ENCODE measurements at places on chromosomes 16 and 17. TPM values are rescaled to one million over a fixed set of nuclear protein-coding genes. Genes with fewer than 3 reads are reported as not detected.

DNA sequence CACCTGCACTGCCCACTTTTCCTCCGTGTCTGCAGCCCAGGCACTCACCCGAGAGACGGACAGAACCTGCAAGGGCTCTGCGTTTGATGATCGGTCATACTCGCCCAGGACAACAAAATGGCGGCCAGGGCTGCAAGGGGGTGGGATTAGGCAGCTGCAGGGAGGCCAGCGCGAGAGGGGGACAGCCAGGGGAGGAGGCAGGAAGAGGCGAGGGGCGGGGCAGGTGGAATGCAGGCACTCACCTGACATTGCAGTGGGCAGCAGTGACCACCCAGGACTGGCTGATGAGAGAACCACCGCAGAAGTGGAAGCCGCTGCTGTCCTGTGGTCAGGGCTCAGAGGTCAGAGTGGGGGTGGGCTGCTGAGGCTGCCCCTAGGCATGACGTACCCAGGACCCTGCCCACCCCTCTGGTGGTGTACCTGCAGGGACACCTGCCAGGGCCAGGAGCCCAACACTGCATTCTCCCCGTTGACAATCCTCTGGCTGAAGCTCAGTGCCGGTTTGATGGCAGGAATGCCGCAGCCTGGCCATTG is 917 bp downstream of the CTRL start:
- DNase-seq = no peak

DNA sequence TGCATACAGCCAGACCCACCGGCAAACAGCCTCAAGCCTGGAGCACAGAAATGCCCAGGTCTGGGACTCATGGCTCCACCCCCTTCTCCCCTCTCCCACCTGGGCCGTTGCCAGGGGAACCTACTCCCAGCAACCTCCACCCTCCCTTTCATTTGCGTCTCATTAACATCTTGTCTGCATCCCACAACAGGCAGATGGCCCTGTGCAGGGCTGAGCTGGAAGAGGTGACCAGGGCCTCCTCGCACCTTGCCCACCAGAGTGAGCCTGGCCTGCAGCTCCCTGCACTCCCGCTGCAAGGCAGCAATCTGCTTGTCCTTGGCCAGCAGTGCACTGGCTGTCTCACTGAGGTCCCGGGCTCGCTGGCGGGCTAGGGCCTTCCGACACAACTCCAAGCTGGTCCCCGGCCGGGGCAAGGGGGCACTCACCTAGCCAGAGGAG is 3.3 kb downstream of the TSPOAP1 start:
- DNase-seq = no peak

Gene MATCAP1
- 48.2 TPM for total RNA-seq

GRCh38 chr17:10756619-10757018 is 26.8 kb upstream of the TMEM220 start:
- no peak for DNase-seq

DNA sequence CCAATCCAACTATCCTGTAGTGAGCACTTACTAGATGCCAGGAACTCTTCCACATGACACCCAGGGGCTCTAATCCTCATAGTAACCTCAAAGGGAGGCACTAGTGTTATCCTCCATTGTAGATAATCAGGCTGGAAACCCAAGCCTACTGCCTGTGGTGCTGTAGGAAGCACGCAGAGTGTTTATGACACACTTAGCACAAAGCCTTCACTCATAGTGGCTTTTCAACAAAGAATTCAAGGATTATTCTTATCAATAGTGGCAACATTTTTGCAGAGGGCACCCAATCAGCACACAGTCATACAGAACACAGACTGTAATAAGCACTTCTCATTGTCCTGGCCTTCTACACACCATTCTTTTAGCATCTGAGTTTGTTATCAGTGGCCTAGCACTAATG is 18.5 kb upstream of the SOX9 start:
- DNase-seq = no peak

GRCh38 chr16:74100395-74101326 is 196.0 kb upstream of the PSMD7 start:
- no peak for DNase-seq

- peak; percentile 49 for DNase-seq
These were observed 6.9 kb downstream of the PHOSPHO1 start for GRCh38 chr17:49223517-49224197.

DNA sequence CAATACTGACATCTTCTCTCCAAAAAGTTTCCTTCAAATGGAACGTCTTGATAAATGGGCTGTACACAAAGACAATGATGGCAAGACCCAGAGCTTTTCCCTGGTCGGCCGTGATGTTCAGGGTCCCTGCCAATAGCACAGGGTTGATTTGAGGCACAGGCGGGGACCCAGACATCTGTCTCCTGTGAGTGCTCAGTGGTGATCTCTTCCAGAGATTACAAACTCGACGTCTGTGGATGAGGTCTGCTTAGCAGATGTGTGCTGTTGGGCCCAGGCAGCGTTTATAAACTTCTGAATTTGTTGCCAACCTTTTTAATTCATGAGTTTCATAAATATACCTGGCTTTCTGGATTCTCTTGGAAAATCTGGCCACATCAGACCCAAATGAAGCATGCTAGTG is 14.9 kb downstream of the CPPED1 start:
- DNase-seq = no peak

DNA sequence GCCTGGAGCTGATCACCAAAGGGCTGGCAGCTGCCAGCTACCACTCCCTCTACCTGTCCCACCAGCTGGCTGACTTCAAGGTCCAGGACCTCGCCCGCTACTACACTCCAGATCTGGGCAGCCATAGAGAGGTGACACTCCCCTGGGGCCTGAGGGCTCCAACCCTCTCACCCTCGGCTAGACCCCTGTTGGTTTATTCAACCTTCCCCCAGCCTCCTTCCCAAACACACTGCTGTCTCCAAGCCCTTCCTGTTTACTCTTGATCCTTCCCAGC is 18.0 kb downstream of the ALOX12B start:
- DNase-seq = no peak

DNA sequence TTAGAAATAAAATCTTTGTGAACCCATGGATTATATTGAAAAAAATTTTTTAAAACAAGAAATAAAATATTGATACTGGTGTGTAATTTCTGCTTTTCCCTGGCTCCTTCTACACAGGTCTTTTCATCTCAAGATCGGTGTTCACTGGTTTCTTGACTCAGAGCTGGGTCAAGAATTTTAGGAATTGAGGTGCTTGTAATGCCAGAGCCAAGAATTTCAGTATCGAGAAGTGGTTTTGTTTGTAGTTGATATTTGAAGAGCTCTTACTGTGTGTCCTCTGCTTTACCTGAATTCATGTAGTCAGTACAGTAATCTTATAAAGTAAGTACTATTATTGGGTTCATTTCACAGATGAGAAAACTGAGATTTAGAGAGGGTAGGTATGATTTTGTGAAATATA is 7.3 kb downstream of the WWP2 start:
- no peak for DNase-seq

Gene SOST
- total RNA-seq = not detected

Gene STAT3
- 240 TPM for total RNA-seq

- DNase-seq = no peak
These were observed 46.8 kb downstream of the TMEM235 start for GRCh38 chr17:78278139-78278741.

DNA sequence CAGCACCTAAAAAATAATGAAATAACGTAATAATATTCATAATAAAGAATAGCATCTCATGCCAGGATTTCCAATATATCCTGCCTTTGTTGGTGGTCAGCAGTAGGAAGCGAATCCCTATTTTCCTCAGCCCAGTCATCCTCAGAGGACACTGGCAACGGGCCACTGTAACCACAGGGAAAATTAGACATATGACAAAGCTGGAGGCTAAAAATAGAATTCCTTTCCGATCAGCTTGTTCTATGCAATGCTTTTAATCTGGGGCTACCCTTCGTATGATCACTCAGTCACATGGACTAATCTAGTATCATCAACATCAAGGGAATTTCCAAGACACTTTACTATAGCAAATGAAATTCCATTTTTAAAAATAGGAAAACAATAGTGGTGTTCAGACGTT is 246.9 kb upstream of the KCNJ16 start:
- no peak for DNase-seq

- DNase-seq = no peak
These were observed 4.2 kb downstream of the ADCY9 start for GRCh38 chr16:4111748-4112696.
